ENCODE measurements at places on chromosomes 5 and 9. TPM values are rescaled to one million over a fixed set of nuclear protein-coding genes. Genes with fewer than 3 reads are reported as not detected.

The SNX2 gene
- total RNA-seq, result 39.0 TPM

The SEMA6A gene
- total RNA-seq, result 8.3 TPM

The FAM78A gene
- 1.9 TPM for total RNA-seq

The CDH18 gene
- total RNA-seq, result not detected

The IL13 gene
- total RNA-seq, result 0.26 TPM

The IL4 gene
- not detected for total RNA-seq

The CDK9 gene
- 56.2 TPM for total RNA-seq

DNA sequence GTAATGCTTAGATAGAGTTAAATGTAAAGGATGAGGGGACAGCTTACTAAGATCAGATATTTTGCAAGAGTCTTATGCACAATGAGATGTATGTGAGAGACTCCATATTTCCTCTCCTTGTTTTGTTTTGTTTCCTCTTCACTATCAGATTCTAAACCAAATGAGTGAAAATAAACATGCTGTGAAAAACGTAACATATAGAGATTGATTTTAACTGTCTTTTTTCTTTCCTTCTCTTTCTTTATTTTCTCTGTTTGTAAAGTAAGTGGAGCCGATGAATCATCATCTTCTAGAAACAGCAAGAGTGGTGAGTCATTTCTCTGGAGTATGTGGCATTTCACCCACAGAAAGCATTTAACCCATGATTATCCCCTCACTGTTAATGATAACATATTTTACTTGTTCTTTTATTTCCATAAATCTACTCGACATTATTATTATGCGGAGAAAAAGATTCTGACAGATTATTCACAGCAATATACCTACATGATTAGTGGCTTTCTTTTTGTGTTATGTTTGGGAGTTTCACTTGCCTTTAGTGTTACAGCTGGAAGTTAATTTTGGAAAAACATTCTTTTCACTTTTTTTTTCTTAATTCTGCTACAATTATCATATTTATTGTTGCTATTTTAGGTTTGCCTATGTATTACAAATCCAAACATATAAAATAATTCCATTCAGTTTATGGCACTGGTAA lies 2.1 kb upstream of the ANXA1 start:
- DNase-seq, result no peak

GRCh38 chr5:38634568-38635369 lies 78.3 kb upstream of the LIFR start:
- DNase-seq, result no peak

GRCh38 chr9:76690246-76690972 lies 73.8 kb upstream of the PCA3 start:
- DNase-seq, result no peak

- DNase-seq, result no peak
Observed at GRCh38 chr5:160923936-160924710, 72.1 kb upstream of the ATP10B start.

All from right lobe of liver (tissue), 6 donors.